ENCODE measurements at places on chromosomes 1 and 21.

GRCh38 chr21:36732217-36732616 is 33.3 kb downstream of the SIM2 start:
- no peak for DNase-seq

- DNase-seq, result peak; percentile 22
These were observed 7.7 kb downstream of the VSIG8 start for GRCh38 chr1:159854693-159855192.

DNA sequence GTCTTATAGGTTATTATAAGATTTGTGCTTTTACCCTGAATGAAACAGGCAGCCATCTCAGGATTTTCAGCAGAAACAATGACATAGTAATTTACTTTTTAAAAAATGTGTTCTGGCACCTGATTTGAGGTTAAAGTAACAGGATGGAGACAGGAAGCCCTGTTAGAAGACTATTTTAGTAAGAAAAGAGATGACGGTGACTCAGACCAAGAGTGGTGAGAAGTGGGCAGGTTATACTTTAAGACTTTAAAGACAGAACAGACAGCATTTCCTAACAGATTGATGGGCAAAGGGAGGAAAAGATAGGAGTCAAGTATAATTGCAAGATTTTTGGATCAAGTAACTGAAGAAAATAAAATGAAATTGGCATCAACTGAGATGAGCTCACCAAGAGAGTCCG is 436.8 kb upstream of the NR5A2 start:
- no peak for DNase-seq

- DNase-seq, result no peak
These were observed 143.0 kb upstream of the GRIK3 start for GRCh38 chr1:37177230-37177864.

- no peak for DNase-seq
These were observed 16.6 kb downstream of the DDAH1 start for GRCh38 chr1:85448358-85448757.

DNA sequence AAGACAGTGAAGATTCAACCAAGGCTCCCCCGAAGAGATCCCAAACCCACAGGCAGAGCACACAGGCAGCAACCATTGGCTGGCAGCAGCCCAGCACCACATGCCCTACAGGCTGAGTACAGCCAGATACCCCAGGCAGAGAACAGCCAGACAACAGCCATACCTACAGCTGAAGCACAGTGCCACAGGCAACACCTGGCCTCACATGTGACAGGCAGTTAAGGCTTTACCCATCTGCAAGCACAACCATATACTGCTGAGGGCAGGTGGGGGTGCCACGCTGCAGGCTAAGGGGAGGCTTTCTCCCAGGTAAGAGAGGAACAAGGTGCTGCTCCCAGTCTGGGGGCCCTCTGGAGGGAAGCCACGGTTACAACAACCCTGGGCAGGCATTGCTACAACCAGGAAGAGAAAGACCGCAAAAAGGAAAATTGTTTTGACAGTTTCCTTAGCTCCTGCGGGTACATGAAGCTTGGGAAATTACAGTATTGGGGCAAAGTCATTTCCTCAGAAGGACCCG is 12.3 kb downstream of the CHIT1 start:
- no peak for DNase-seq

All from activated naive CD4-positive, alpha-beta T cell (primary cell).